Stimulated activated naive CD4-positive, alpha-beta T cell (primary cell): ENCODE measurements at places on chromosomes 1 and 21.

- DNase-seq = no peak
Measured at GRCh38 chr1:23463286-23463685, 20.7 kb downstream of the ASAP3 start.

GRCh38 chr1:204134103-204134502 is 17.7 kb downstream of the ETNK2 start:
- no peak for DNase-seq

- DNase-seq = no peak
Measured at GRCh38 chr1:55054396-55054795, 15.0 kb downstream of the PCSK9 start.

GRCh38 chr1:154716614-154717527 is 108.9 kb upstream of the ADAR start:
- no peak for DNase-seq

DNA sequence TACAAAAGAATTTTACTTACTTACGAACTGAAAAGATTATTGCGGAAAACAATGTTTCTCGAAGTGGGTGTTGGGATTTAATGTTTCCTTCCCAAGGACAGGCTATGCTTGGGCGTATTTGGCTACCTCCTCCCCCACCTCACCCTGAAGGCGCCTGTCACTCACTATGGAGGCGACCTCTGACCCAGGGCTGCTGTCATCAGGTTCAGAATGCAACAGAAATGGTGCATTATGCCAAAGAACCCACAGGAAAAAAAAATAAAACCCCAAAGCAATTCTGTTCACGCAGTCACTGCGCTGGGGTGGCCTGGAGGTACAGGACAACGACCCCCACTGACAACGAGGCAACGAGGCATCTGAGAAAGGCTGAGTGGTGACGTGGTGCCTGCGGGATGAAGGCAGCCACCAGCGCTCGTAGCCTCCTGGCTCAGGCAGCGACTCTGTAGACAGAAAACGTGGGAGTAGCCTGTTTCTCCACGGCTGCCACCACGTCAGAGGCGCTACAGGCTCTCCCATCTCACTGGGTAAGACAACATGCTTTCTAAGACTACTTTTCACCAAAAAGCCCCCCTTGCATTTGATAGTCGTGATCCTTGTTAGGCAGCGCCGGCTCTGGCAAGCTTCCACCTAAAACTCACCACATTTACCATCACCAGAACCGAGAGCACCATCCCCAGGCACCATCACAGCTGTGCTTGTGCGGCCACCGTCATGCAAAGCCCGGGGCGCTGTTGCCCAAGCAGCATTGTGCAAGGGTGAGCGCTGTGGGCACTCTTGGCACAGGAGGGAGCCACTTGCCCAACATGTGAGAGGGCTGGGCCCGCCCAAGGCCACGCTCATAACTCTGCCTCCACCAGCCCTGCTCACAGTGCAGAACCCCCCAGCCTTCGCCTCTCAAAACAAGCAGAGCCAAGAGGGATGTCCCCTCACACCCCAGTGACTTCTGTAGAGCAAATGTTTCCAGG is 14.3 kb downstream of the NADK start:
- no peak for DNase-seq

DNA sequence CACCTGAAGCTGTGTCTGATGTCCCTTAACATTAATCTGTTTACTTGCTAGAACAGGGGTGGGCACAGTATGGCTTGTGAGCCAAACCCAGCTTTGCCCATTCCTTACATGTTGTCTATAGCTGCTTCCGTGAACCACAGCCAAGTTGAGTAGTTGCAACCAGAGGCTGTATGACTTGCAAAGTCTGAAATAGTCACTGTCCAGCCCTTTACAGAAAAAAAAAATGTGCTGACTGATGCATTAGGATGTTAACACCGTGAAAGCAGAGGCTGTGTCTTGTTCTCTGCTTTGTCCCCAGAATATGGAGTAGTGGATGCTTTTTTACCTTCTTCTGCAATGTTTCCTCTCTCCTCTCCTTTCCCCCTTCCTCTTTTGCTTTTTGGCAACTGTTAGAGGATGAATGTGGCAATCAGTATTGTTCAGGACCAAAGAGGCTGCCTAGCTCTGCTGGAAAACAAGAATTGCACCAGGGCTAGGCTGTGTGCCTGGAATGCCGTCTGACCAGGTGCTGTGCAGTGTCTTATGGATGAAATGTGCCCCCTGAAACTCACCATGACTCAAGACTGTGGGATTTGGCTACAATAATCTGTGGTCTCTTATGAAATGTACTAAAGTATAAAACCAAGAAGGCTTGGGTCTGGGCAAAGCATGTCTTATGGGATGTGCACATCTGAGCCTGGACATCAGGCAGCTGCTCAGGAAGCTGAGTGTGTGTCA is 79.6 kb upstream of the GCLM start:
- DNase-seq = no peak

- no peak for DNase-seq
Measured at GRCh38 chr1:240000634-240001033, 91.0 kb upstream of the FMN2 start.

DNA sequence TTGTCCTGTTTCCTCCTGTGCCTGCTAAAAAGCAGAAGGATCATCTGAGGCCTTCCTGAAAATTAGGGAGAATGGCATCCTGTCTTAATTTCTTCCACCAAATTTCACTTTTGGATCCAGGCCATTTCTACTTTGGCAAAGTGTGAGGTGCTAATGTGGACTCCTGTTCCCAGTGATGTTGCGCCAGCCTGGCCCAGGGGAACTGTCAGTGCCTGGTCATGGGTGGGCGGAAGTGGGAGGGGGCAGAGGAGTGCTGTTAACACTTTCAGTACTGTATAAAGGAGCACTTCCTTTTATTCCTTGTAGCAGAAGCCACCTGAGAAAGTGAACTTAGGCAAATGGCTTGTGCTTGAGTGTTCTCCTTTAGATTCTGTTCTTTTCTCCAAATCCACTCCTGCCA is 19.9 kb downstream of the ELAPOR1 start:
- DNase-seq = no peak

- no peak for DNase-seq
Measured at GRCh38 chr1:185053204-185053603, 7.8 kb downstream of the RNF2 start.

- no peak for DNase-seq
Measured at GRCh38 chr1:36154765-36155407, 1.1 kb upstream of the MAP7D1 start.

GRCh38 chr21:31115249-31115648 is 77.0 kb upstream of the KRTAP19-8 start:
- no peak for DNase-seq

- peak; percentile 5 for DNase-seq
Measured at GRCh38 chr1:247360991-247361731, 29.5 kb upstream of the ZNF496 start.

DNA sequence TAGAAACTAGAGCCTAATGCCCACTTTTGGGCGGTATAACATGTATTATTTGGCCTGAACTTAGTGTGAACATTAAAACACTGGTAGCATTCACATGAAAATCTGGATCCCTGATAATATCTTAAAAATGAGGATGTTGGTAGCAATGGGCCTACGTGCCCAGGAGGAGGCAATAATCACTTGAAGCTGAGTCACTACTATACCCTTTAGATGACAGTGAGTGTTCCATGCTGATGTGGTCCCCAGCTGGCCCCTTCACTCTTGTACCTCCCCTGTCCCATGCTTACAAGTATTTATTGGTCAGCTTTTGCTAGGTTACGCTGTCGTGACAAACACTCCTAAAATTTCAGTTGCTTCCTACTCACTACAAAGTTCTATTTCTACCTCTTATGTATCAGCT is 23.0 kb upstream of the POU2F1 start:
- DNase-seq = no peak

- no peak for DNase-seq
Measured at GRCh38 chr1:161782886-161783285, 16.8 kb downstream of the ATF6 start.

DNA sequence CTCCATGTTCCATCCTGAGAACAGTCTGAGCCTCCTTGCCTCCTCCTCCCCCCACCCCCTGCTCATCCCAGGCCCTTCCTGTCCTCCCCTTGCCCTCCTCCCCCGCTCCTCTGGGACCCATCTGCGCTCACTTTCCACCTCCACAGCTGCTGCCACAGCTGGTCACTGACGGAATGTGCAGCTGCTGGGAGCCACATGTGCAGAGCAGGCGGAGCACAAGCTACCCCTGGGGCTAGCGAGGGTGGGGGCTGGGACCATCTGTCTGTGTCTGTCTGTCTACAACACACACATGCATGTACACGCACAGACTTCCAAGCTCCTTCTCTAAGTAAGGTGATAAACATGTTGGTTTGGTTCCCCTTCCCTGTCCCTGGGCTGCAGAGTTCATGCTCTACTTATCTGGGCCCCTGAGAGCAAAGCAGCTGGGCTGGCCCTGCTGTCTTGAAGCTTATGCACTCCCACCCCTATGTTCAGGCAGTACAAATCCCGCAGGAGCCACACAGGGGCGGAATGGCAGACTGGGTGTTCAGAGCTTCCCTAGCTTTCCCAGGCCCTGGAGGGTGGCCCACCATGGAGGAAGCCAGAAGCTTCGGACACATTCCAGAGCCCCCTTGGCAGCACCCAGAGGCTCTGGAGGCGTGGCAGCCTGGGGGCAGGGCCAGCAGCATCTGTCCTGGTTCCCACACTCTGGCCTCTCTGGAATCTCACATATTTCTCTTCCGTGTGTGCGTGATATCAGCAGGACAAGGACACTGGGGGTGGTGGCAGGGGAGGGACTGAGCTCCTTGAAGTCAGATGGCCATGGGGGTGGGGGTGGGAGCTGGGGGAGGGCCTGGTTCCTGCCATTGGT is 7.0 kb upstream of the HEYL start:
- no peak for DNase-seq

GRCh38 chr1:60017508-60018205 is 55.9 kb downstream of the C1orf87 start:
- no peak for DNase-seq

GRCh38 chr1:74388855-74389254 is 123.6 kb downstream of the LRRC53 start:
- DNase-seq = no peak

- no peak for DNase-seq
Measured at GRCh38 chr1:21857142-21857839, 45.2 kb downstream of the LDLRAD2 start.

DNA sequence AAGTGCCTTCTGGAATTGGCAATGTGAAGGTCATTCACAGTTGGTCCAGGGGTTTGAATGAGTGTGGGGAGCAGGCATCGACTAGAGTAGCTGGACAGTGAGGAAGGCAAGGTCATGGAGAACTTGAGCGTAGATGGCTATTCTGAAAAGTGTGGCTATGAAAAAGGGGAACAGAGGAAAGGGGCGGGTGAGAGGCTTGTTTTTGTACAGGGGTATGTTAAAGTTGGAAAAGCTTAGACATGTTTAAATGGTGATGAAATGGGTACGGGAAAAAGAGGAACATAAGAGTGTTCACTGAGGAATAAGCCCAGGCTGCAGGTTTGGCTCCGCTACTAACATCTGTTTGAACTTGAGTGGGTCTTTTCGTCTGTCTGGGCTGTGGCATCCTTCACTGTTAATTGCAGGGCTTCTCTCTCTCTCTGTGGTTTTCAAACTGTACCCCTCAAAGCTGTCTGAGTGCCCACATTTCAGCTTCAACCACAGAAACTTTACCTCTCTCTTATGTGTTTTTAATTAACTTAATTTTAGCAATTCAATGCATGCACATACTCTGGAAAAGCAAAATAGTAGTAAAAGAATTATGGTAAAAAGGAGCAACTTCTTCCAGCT is 70.8 kb upstream of the COA6 start:
- no peak for DNase-seq

DNA sequence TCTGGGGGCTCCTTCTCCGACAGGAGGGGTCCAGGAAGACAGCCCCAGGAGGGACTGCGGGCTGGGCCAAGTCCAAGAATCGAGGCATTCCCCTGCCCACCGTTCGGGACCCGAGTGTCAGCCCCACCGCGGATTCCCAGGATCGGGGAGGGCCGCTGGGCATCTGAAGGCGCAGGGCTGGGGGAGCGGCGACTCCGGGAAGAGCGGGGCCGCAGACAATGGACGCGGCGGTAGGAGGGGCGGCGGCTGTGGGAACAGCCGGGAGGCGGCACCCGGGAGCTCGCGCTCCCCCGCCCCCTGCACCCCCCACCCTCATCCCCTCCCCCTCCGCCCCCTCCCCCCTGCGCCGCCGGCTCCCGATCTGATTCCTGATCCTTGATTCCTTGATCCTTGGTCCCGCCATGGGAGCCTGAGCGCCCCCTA is at the start of gene VANGL2:
VANGL2 (plus strand) TSS at position 342 of the 423 bp plus-strand sequence. CDS start 15,274 bp downstream, outside the sequence.
- peak; percentile 24 for DNase-seq

DNA sequence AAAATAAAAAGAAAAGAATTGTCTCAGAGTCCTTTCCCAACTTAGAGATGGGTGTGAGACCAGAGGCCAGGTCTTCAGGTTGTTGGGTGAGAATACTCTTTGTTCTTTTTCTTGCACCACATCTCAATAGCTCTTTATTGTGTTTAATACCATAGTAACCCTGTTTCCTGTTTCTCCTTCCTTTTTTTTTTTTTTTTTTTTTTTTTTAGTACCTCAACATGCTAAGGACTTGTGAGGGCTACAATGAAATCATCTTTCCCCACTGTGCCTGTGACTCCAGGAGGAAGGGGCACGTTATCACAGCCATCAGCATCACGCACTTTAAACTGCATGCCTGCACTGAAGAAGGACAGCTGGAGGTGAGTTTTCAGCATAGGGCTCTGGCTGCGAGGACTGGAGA is 24.4 kb downstream of the CELF3 start:
- no peak for DNase-seq

DNA sequence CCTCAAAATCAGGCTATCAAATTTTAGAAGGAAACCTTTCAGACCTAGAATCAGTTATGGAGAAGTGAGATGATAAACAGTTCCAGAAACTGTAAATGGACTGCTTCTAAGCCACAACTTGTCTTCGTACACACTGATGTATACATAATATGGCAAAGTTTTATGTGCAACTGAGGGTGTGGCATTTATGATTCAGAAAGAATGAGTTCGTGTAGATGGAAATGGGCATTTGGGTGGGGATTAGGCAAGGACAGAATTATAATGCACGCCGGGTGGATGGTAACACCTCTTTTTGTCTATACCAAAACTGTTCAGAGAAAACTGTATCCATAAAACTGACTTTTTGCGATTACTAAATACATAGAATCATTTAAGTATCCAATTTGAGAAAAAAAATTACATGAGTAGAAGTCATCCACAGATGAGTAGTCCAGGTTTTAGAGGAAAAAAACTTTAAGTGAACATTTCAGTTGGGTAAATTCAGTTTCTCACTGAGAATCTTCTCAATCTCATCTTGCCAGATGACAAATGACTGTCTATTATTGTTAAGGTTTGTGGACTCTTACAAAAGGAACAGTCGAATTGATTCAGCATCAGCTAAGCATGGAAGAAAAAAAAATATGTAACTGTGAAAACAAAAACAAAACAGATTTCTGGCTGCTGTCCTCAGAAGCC is 22.5 kb downstream of the ERRFI1 start:
- DNase-seq = no peak
